ENCODE measurements at places on chromosomes 2 and 18.

DNA sequence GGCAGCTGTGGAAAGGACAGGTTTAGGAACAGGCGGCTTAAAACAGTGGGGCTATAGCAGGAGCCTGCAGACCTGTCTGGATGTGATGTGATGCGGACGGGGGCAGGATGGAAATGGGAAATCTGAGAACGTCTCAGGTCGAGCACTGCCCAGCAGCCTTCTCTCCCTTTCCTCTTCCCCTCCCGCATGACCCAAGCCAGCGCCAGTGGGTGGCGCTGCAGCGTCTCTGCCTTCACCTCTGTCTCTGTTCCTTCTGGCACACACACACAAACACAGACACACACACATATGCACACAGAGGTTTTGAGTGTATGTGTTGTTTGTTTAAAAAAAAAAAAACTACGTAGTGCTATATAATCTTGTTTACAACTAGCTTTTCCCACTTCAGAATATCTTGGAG lies 82.0 kb upstream of the SLC66A3 start:
- DNase-seq, result peak; percentile 74

GRCh38 chr2:60550178-60550983 lies 3.1 kb downstream of the BCL11A start:
- peak; percentile 69 for DNase-seq

DNA sequence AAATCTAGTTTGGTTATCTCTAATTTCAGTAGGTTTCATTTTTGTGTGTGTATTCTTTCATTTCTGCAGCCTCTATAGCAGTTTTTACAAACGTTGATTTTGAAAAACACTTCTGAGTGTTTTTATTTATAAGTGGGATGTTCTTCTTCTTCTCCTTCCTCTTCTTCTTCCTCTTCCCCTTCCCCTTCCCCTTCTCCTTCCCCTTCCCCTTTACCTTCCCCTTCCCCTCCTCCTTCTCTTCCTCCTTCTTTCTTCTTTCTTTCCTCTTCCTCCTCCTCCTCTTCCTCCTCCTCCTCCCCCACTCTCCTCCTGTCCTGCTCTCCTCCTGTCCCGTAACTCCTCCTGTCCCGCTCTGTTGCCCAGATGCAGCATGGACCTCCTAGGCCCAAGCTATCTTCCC lies 4.2 kb downstream of the UGGT1 start:
- no peak for DNase-seq

GRCh38 chr2:46438102-46438501 lies 41.3 kb upstream of the TMEM247 start:
- no peak for DNase-seq

DNA sequence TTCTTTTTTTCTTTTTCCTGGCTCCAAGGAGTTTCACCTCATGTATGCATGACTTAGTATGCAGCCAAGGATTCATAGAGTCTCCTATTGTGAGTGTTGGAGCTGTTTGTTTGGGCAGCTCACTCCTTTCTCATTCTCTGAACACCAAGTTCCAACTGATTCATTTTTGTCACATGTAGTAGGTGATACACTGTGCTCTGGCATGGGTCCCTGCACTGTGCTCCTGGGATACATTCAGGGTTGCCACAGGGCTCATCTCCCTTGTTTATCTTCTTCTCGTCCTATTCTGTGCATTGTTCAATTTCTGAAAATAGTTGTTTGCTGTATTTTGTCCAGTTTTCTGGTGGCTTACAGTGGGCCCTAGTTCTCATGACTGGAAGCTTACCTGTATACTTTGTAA lies 96.8 kb downstream of the ZNF407 start:
- no peak for DNase-seq

- no peak for DNase-seq
Measured at GRCh38 chr2:129794540-129794939, 184.9 kb upstream of the RAB6C start.

GRCh38 chr2:170488807-170489206 lies 226.3 kb upstream of the SP5 start:
- DNase-seq, result no peak

GRCh38 chr2:106599540-106599939 lies 112.4 kb downstream of the CD8B2 start:
- no peak for DNase-seq

GRCh38 chr18:12253663-12254135 lies 462 bp upstream of the CIDEA start:
- DNase-seq, result no peak

- DNase-seq, result no peak
Measured at GRCh38 chr2:26504002-26504401, 26.1 kb upstream of the OTOF start.

GRCh38 chr2:119293900-119294299 lies 70.3 kb downstream of the STEAP3 start:
- no peak for DNase-seq

DNA sequence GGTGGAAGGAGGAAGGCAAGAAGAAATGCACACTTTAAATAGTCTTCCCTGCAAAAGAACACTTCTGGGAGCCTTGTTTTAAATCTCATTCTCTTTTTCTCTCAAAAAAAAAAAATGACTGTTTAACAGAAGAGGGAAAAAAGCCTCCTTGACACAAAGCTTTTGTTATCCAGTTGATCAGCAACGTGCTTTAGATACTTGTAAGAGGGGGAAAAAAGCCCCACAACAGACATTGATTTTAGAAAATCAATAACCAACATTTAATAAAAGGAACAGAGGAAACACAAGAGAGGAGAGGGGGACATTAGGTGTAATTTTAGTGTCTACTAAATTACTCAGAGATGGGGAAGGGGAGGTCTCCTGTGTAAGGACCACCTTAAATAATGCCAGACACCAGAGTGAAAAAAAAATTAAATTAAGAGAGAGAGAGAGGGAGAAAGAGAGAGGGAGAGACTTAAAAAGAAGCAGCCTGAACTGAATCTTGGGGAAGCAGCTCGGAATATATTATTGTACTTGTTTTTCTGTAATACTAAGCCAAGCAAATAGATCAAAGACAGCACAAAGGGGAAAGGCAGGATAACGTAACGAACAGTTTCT lies 4.7 kb downstream of the ZEB2 start:
- no peak for DNase-seq

- DNase-seq, result no peak
Measured at GRCh38 chr18:23824669-23825068, 135.4 kb downstream of the LAMA3 start.

- DNase-seq, result no peak
Measured at GRCh38 chr18:11951390-11951851, 29.9 kb upstream of the IMPA2 start.

- DNase-seq, result no peak
Measured at GRCh38 chr2:228767196-228767595, 503.9 kb downstream of the PID1 start.

- DNase-seq, result peak; percentile 30
Measured at GRCh38 chr18:22335731-22336198, 82.0 kb downstream of the CTAGE1 start.

- no peak for DNase-seq
Measured at GRCh38 chr2:130258356-130258755, 60.1 kb upstream of the TUBA3E start.

GRCh38 chr18:3213300-3214059 lies 6.3 kb downstream of the MYOM1 start:
- no peak for DNase-seq

DNA sequence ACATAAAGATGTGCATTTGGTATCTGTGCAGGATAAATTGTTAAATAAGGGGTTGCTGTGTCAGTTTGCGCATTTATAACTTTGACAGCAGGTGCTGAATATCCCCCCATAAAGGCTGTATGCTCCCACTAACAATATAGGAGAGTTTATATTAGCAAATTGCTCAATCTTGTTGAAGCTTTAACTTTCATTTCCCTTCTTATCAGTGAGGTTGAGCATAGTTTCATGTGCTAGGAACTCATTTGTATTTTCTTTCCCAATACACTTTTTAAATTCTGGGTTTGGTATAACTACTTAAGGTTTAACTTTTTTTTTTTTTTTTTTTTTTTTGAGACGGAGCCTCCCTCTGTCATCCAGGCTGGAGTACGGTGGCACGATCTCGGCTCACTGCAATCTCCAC lies 89.0 kb downstream of the FAM117B start:
- DNase-seq, result no peak

- no peak for DNase-seq
Measured at GRCh38 chr18:58721566-58722239, 50.4 kb downstream of the MALT1 start.

GRCh38 chr18:8673256-8674209 lies 31.8 kb upstream of the MTCL1 start:
- DNase-seq, result no peak

- DNase-seq, result no peak
Measured at GRCh38 chr2:172561270-172561669, 5.4 kb downstream of the PDK1 start.

- no peak for DNase-seq
Measured at GRCh38 chr2:23532391-23533337, 147.7 kb downstream of the KLHL29 start.

- no peak for DNase-seq
Measured at GRCh38 chr2:72727356-72727755, 98.5 kb downstream of the EXOC6B start.

DNA sequence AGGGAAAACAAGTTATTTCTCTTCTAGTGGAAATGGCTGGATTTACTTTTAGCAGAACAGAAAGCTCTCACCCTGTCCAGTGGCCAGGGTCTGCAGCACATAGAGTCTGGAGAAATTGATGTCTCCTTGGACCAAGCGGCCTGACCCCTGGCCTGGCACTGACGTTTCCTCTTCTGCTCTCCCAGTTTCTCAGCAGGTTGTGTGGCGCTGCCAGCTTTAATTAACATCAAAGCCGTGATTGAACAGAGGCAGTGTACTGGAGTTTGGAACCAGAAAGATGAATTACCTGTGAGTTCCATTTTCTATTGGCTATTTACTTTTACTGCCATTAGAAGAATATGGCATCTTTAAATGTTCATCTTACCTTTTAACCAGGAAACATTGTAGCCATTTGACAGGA lies 20.9 kb downstream of the CD8A start:
- no peak for DNase-seq

GRCh38 chr2:27356056-27356381 lies 545 bp downstream of the GTF3C2 start:
- peak; percentile 45 for DNase-seq

DNA sequence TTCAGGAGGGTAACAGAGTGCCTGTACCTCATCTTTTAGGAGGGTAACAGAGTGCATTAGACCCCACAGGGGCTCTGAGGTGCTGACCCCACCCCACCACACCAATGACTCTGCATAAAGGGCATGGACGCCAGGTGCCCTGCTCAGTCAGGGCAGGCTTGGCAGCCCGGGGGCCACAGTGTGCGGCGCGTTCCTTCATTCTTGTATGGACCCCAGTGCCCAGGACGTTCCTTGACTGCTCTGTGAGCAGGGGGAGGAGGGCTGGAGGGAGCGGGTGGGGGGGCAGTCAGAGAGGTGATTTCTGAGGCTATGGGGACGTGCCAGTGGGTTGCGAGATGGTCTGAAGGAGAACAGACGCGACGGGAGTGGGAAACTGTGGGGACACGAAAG lies 168.7 kb upstream of the NCK2 start:
- no peak for DNase-seq

DNA sequence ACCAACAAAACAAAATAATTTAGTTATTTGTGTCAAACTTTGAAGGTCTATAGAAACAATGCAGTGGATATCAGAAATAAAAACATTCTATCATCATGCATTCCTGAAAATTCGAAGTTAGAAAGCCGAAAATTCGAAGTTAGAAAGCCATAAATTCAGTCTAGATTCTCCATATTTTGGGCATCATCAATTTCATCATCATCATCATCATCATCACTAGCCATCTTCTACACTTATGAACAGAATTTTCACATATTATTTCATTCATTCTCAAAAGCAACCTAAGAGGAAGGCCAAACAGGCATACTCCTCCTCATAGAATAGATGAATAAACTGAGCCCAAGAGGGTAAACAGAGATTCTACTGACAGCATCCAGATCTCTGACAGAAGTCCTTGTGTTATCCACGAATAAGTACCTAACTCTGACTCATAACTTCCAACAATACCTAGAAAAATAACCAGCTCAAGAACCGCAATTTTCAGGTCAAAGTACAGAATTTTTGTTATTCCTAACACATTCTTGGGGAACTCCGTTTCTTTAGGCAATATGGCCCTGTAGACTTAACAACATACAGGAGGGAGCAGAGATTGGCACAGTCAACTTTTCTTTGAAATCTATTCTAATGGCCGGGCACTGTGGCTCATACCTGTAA lies 84.7 kb downstream of the TCF4 start:
- no peak for DNase-seq

GRCh38 chr2:241686324-241686649 lies 328 bp downstream of the DTYMK start:
- no peak for DNase-seq

- peak; percentile 76 for DNase-seq
Measured at GRCh38 chr18:76426737-76427305, 68.2 kb downstream of the ZNF516 start.

DNA sequence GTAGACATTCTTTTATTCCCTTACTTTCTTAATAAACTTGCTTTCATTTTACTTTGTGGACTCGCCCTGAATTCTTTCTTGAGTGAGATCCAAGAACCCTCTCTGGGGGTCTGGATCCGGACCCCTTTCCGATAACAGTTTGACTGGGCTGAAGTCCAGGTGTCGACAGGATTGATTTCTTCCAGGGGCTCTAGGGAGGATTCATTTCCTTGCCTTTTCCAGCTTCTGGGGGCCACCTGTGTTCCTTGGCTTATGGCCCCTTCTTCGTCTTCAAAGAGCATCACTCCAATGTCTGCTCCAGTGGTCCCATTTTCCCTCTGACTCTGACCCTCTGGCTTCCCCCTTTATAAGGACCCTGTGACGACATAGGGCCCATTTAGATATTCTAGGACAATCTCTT lies 67.5 kb downstream of the COPS8 start:
- DNase-seq, result no peak
